Stimulated activated CD8-positive, alpha-beta memory T cell treated with anti-CD3 and anti-CD28 coated beads, Interleukin-15, amount 100 ng/mL, for 1 hour (primary cell): ENCODE measurements at places on chromosomes 6 and 20.

DNA sequence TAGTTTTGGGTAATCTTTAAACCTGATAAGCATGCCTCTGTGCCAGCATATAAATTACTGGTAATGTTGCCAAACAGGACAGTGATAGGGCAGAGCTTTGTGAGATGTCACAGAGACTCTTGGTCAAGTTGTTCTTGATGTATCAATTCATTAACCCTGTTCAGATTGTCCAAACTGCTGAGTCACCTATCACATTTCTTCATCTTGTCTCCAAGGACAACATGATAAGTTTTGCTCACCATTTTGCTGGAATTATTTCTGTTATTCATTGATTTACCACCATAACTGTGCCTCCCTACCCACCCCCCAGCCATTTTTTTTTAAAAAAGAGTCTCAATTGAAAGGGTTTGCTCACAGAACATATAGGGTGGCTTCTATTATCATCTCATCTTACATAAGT is 19.5 kb upstream of the GMNN start:
- no peak for DNase-seq

- DNase-seq: no peak
Measured at GRCh38 chr6:2171728-2172127, 73.7 kb downstream of the GMDS start.

- DNase-seq: no peak
Measured at GRCh38 chr6:34358389-34358905, 34.0 kb downstream of the NUDT3 start.

GRCh38 chr6:14964556-14965270 is 281.2 kb upstream of the JARID2 start:
- DNase-seq: no peak

- DNase-seq: no peak
Measured at GRCh38 chr20:62299666-62300236, 3.0 kb upstream of the ADRM1 start.

DNA sequence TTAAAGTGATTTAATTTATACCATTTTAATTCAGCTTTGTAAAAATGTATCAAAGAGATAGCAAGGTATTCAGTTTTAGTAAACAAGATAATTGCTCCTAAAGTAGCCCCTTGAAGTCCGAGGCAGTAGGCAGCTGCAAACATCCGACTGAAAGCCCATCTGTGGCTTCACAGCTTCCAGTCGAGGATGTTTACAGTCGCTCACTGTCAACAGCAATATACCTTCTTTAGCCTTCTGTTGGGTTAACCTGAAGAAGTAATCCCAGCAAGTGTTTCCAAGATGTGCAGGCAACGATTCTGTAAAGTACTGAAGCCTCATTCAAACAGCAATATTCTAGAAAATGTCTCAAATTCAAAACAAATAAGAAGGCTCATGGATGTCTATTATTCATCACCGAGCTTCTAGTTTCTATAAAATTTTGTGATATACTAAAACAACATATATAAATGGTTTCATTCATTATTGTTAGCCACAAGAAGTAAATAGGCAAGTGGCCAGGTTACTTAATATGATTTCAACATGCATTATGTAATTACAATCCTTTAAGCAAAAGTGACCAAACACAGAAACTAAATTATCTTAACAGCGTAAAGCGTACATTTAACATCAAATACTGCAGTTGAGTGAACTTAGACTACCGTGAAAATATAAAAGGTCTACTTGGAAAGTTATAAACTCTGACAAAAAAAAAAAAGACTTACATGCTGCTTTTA is 115.0 kb downstream of the OGFRL1 start:
- no peak for DNase-seq

DNA sequence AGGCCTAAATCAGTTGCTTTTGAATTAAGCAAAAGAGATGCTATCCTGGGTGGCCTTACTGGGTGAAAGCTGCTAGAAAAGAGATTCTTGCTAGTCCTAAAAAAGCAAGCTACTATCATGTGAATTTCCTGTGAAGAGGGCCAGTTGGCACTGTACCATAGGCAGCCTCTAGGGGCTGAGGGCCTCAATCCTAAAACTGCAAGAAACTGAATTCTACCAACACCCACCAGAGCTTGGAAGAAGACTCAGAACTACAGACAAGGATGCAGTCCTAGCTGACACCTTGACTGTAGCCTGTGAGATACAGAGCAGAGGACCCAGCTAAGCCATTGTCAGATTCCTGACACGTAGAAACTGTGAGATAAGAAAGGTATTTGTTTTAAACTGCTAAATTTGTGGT is 24.5 kb downstream of the CLIC5 start:
- no peak for DNase-seq

- no peak for DNase-seq
Measured at GRCh38 chr6:138393871-138394783, 9.9 kb upstream of the HEBP2 start.

DNA sequence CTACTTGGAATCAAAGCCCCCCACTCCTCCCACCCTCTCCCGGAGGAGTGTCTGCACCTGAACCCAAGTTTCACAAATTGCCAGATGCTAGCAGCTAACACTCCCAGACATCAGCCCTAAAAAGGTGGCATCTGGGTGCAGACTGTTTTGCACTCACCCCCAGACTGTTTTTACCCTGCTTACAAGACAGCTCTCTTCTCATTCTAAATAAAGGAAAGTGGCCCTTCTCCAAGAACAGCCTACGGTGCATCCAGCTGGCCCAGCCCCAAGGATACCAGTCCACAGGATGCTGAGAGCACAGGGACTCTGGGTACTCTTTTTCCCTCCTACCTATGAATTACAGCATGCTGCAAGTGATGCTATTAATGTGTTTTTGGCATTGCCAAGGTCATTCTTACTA is 842.0 kb upstream of the FLRT3 start:
- no peak for DNase-seq

DNA sequence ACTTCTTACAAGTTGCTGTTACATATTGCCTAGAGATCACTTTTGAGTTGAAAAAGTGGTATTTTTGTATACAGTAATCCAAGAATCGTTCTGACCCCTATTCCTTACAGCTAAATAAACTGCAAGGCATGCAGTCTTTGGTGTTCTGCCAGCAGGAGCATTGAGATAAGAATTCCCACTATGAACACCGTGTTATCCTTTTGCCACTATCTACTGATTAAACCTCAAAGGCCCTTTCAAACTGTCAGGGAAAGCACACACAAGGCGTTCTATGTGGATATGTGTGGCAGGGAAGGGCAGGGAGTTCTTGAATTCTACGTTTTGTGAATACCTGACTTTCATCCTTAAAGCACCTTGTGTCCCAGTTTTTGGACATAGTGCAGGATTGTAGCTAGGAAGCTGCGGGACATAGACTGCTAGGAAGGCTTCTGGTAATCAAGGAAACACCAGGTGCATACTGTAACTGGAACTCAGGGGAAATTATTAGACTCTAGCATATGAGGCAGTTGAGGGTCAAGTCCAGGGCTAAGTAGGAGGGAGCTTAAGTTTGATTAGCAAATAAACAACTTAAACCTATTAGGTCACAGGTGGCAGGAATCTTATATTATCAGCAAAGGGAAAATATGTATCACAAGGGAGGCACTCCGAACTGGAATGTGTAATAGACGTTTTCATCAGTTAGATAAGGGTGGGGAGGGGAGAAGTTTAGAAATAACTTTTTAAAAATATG is 506.6 kb downstream of the RNF144B start:
- no peak for DNase-seq

GRCh38 chr6:89433252-89434149 is 549 bp downstream of the ANKRD6 start:
- no peak for DNase-seq

DNA sequence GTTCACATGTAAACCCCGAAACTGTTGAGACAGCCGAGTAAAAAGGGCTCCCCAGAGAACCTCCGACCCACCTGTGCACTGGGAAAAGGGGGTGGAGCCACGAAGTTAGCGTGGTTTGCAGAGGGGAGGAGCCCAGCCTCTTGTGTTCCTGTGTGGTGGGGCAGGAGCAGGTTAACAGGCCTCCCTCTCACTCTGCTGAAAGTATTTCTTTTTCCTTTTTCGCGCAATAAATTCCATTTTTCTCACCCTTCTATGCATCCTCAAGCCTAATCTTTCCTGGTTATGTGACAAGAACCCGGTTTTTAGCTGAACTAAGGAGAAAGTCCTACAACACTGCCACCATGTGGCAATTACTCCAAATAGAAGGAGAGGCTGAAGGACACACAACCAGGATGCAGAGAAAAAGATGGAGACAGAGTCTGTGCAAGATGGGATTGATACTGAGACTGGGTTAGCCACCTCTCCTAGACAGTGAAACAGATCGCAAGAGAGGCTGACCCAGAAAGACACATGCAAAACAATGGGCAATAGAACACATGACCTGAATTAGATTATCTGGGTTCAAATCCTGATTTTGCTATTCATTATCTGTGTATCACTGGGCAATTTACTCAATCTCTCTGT is 168.7 kb upstream of the PRSS16 start:
- no peak for DNase-seq

- no peak for DNase-seq
Measured at GRCh38 chr6:113120582-113121285, 736.4 kb upstream of the MARCKS start.

GRCh38 chr6:168937054-168937453 is 316.6 kb downstream of the THBS2 start:
- no peak for DNase-seq

GRCh38 chr20:61045876-61046585 is 206.0 kb upstream of the CDH4 start:
- DNase-seq: no peak

- peak; percentile 66 for DNase-seq
Measured at GRCh38 chr6:41560431-41561192, 14.4 kb downstream of the FOXP4 start.

DNA sequence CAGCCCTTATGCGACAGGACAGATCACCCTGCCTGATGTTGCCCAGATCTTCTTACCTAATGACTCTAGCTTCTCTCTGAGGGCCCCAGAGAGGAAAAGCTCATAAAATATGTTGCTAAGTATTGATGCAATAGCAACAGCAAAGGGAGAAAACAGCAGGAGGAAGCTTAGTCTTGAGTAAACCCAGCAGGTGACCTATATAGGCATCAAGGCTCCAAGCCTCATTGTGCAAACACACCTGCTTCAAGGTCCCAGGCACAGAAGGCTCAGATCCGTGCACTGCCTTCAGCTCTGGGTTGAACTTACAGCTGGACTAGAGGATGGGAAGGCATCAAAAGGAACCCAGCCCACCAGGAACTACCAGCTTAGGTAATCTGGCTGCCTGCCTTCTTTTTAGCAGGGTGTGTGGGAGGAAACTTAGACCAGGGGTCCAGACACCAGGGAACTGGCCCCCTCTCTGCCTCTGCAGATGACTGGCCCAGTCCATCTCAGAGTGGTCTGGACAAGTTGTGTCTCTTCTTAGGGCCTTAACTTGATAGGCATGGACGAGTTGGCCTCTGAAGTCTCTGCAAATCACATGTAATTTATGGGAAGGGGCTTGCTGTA is 34.4 kb downstream of the TGM3 start:
- DNase-seq: no peak
